ENCODE measurements at places on chromosomes 12 and 14.

GRCh38 chr12:94813314-94813713 lies 163.0 kb upstream of the TMCC3 start:
- no peak for DNase-seq

DNA sequence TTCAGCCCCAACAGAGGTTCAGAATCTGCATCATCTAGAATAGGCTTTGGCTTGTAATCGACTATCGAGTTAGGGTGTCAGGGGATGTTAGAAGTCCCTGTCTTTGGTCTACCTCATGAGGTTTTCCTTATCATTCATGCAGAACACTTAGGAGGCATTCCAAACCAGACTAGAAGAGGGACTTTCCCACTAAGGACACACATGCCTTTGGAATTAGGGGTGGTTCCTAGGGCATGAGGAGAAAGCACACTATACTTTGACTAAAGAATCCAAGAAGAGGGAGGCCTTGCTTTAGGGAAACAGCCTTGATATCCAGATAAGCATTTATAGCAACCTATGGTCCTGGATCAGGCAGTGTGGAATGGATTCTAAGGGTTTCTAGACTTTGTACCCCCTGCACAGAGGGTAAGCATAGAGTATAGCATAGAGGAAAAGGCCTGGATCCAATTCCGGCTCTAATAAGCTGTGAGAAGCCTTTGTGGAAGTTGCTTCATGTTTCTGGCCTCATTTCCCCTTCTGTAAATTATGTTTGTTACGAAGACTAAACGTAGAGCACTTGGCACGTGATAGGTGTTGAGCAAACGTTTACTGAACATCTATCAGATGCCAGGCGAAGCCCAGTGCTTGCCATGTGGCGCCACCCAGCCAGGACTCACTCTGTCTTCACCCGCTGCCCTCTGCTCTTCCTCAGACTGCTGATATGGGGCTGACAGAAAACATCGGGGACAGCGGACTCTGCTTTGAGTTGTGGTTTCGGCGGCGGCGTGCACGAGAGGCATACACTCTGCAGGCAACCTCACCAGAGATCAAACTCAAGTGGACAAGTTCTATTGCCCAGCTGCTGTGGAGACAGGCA lies 13.2 kb downstream of the ZNF219 start:
- no peak for DNase-seq

DNA sequence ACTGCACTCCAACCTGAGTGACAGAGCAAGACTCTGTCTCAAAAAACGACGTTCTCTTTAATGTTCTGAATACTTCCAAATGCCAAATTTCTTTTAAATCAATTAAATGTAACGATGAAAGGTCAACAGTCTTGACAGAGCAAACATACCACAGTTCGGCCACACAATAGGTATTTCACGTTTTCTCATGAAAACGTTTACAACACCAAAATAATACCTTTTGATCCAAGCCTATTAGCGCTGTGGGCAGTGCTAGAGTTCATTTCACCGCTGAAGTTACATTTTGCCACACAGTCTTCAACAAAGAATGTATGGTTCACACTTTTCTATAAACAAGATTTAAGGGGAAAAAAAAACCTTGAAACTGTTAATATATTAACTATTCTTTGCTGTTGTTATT lies 122.1 kb downstream of the MED13L start:
- no peak for DNase-seq

DNA sequence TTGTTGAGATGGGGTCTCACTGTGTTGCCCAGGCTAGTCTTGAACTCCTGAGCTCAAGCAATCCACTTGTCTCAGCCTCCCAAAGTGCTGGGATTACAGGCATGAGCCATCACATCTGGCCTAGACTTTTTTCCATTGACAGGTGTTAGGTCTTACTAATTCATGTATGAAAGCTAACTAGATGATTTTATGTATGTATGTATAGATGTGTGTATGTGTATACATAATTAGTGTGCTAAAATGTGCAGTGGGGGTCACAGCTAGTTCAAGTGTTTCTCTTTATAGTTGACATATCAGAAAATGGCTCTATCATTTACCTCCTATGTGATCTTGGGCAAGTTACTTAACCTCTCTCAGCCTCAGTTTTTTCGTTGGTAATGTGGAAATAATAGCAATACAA lies 23.5 kb downstream of the UNC79 start:
- no peak for DNase-seq

DNA sequence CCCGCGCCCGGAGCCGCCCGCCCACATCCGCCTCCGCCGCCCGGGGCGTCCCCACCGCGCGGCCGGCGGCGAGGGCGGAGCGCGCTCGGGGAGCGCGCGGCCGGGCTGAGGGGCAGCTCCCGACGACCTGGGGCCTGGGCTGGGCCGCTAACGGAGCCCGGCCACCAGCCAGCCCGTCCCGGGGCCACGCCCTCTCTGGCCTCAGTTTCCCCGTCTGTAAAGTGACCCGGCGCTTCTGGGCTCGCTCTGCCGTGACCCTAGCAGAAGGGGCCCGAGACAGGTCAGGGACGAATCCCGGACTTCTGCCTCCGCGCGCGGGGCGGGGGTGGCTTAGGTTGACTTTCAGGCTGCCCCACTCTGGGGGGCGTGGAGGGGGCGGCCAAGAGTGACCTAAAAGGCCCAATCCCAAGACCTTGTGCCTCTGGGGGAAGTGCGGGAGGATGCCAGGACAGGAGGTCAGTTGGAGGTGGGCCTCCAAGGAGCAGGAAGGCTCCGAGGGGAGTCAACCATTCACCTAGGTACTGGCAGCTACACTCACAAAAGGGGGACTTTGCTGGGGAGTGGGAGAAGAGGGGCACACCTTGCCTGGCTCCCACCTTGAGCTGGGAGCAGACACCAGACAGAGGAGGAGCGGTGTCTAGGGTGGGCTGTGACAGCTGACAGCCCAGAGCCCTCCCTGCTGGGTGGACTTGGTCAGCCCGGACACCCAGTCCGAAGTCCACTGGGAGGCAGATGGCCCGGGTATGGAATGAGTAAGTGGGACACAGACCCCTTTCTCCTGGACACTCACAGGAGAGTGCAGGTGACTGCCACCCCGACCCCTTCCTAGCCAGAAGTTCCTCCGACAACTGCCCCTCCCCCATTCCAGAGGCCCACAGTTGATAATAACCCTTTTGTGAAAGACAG lies 486 bp upstream of the AKT1 start:
- no peak for DNase-seq

- DNase-seq = no peak
Observed at GRCh38 chr14:76413962-76414600, 38.1 kb downstream of the ESRRB start.

DNA sequence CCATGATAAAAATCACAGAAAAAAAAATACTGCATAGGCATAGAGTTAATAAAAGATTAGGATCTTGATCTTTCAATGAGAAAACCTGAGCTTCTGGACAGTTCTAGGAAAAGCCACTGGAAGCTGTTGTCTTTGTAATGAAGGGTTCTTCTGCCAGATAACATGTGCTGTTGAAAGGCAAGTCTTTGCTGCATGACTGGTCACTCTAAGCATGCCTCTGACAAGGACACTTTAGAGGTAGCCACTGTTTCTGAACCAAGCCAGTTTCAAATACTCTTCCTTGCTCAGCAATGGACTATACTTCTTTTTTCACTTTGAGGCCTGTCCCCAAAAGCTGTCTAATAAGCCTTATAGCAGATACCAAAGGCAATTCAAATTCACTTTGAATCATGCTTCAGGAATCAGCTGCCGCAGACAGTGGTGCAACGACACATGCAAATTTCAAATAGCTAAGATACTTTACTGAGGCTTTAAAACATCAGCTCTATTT lies 70.2 kb downstream of the BTG1 start:
- DNase-seq = no peak

GRCh38 chr14:22225516-22226140 lies 363.4 kb downstream of the DAD1 start:
- DNase-seq = no peak

DNA sequence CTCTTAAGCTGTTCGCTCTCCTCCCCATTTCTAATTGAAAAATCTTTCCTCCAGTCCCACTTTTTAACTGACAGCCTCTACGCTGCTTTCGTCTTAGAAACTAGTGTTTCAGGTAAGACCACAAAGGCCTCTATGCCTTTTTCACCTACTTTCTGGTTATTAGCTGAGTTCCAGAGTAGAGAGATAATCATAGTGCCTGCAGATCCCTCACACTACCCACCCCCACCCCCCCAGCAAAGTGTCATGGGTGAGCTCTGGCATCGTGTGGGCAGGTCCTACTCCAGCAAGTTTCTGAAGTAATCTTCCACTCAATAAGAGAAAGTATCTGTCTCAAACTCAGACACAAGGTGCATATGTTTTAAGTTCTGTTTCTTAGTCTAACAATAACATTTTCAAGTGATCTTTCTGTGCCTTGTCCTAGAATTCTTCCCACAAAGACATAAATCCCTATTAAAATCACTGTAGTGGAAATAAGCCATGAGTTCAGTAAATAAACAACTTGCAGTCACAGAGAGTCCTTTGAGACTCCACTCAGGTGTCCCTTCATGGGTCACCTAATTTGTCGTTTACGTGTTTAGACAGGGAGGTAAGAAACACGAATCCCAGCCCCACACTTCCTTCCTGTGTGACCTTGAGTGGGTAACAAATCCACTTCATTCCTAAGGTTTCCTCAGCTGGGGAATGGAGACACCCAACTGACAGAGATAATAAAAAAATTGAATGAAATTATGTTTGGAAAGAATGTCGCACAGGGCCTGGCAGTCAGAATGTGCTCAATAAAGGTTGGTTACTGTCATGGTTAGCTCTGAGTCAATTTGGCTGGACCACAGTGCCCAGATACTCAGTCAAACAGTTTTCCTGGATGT lies 228.9 kb upstream of the CAND1 start:
- DNase-seq = no peak

GRCh38 chr14:97524589-97525319 lies 727.6 kb downstream of the VRK1 start:
- no peak for DNase-seq

DNA sequence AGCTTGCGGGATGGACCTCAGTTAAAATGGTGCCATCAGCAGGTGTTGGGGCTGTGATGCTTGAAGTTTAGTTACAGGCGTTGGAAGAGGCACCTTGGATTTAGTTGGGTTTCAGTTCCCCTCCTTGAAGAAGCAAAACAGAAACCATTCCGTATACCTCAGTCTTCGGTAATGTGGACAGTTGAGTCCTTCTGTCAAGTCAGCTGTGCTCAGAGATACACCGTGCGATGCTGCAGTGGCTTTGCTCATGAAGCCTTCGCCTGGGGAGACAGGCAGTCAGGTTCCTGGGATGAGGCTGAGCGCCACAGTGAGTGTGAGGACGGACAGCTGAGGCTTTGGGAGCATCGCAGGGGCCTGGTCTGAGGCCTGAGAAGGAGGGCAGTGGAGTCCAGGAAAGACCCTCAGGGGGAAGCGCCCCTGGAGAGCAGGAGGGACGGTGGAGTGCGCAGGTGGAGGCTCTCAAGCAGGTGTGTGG lies 7.4 kb downstream of the RAN start:
- DNase-seq = no peak

DNA sequence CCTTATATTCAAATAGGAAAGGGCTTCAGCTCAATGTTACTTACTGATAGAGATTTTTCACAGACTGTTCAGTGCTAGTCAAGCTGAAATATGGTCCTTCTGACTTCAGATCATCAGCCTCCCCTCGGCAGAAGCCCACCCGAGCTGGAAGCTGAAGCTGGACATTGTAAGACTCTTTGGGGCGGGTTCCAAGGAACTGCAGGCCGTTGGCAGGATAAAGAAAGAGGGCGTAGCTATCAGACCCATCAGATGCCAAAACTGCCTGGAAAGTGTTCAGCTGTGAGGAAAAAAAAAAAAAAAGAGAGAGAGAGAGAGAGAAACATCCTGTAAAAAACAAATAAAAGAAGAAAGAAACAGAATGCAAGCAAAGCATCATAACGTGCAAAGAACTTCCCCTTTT lies 8.8 kb downstream of the NID2 start:
- no peak for DNase-seq

DNA sequence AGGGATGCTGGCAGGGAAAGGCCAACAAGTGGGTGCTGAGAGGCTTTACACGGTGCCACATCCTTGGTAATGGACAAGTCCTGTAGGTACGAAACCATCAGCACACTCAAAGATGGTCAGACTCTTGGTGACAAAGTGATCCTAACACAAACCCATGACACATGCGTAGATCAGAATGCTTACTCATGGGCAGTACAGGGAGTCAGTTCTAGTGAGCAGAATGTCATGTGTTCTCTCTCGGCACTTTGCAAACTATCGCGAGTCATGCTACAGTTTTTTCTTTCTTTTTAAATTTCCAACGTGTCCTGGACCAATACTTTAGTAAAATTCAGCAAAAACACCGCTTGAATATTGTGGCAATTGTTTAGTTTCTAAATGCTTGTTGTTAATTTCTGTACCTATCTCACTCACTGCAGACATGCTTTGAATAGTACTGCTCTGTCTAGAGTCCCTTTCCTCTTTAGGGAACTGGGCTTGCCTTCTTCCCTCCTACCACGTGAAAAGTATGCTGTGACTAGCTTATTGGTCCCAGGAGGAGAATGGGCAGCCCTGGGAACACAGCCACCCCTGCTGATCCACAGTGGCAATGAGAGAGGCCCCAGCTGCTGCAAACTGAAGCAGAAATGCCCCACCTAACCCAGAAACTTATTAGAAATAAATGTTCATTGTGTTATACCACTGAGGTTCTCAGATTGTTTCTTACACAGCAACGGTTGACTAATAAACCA lies 62.4 kb downstream of the UBR7 start:
- no peak for DNase-seq

DNA sequence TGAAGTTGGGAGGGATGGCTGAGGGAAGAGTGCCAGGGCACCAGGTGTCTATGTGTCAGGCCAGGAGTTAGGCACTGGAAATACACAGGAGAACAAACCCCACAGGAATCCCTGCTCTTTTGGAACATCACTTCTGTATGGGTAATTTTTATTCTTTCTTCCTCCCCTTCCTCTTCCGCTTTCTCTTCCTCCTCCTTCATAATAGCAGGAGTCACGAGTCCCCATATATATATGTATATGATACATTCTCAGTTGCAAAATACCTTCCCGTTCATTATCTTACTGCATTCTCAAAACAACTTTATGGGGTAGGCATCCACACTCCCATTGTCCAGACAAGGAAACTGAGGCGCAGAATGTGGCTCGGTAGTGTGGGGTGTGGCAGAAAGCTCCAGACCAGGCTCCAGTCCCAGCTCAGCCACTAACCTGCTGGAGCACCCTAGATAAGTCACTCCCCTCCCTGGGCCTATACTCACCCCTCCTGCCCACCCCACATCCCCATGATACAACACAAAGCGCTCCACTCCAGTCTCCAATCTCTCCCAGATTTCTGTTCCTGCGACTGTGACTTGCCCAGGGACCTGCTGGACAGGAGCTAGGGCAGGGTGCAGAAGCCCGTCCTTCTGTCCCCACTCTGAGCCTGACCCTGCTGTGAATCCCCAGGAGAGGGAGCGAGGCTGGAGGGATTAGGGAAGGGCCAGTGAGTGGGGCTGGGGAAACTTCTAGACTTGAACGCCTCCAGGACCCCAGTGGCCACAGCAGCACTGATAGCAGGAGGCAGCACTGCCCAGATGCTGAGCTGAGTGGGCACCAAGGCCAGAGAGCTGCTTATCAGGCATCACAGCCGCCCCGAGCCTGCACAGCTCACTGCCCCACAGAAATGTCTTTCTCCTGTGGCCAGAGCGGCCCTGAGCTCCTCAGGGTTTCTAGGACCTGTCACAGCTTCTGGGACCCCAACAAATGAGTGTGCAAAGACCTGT lies 1.4 kb upstream of the AQP2 start:
- no peak for DNase-seq

- DNase-seq = no peak
Observed at GRCh38 chr12:112996501-112996900, 18.2 kb downstream of the OAS2 start.
